ENCODE measurements at places on chromosomes 1 and 21. TPM values are rescaled to one million over a fixed set of nuclear protein-coding genes. Genes with fewer than 3 reads are reported as not detected.

Gene SPRR2F
- total RNA-seq, result not detected

Gene MYCBP
- 7.7 TPM for total RNA-seq

Gene FCRL5
- total RNA-seq, result not detected

Gene ARHGEF10L
- total RNA-seq, result 10.7 TPM

Gene C1orf21
- total RNA-seq, result 32.8 TPM

Gene TAS1R1
- total RNA-seq, result 0.17 TPM

Gene ZYG11B
- total RNA-seq, result 38.0 TPM

Gene HES5
- total RNA-seq, result not detected

Gene ITLN2
- total RNA-seq, result not detected

Gene FAM177B
- not detected for total RNA-seq

Gene RGS4
- 12.3 TPM for total RNA-seq

Gene PRR9
- not detected for total RNA-seq

Gene INKA2
- 4.1 TPM for total RNA-seq

Gene EXTL1
- 0.60 TPM for total RNA-seq

Gene PEAR1
- 20.1 TPM for total RNA-seq

Gene C1orf232
- total RNA-seq, result not detected

Gene IQGAP3
- 0.58 TPM for total RNA-seq

Gene BTG3
- total RNA-seq, result 56.7 TPM

Gene HPCA
- not detected for total RNA-seq

Gene KCNK1
- total RNA-seq, result 1.4 TPM

Gene C2CD4D
- not detected for total RNA-seq

Gene OR14K1
- not detected for total RNA-seq

Gene FTCD
- total RNA-seq, result 1.4 TPM

Gene FCGR3A
- total RNA-seq, result not detected

Gene ERO1B
- 1.1 TPM for total RNA-seq

Gene CENPL
- total RNA-seq, result 2.3 TPM

Gene CHI3L2
- 8.5 TPM for total RNA-seq

Gene GJA4
- total RNA-seq, result 0.12 TPM

Gene ATAD3C
- total RNA-seq, result not detected

Gene TMCO2
- total RNA-seq, result not detected

Gene MYOG
- 8.9 TPM for total RNA-seq

Gene NOS1AP
- not detected for total RNA-seq

Gene SPRR2A
- not detected for total RNA-seq

Gene WNT2B
- total RNA-seq, result 1.6 TPM

Gene SYPL2
- total RNA-seq, result 1.4 TPM

Gene MMEL1
- not detected for total RNA-seq

Gene DDAH1
- total RNA-seq, result 82.9 TPM
